ENCODE measurements at places on chromosomes 3 and 15. TPM values are rescaled to one million over a fixed set of nuclear protein-coding genes. Genes with fewer than 3 reads are reported as not detected.

AHSG gene
- total RNA-seq, result 0.27 TPM

LRRK1 gene
- 1.6 TPM for total RNA-seq

RARB gene
- total RNA-seq, result 26.3 TPM

CXCR6 gene
- total RNA-seq, result not detected

DNAH12 gene
- 1.1 TPM for total RNA-seq

RBMS3 gene
- total RNA-seq, result 3.8 TPM

GOLGA8T gene
- total RNA-seq, result not detected

SCAPER gene
- total RNA-seq, result 43.1 TPM

GXYLT2 gene
- 7.4 TPM for total RNA-seq

FBXO40 gene
- total RNA-seq, result not detected

RPSA gene
- 1,289 TPM for total RNA-seq

PDCD6IP gene
- total RNA-seq, result 133 TPM

JMJD7 gene
- 26.2 TPM for total RNA-seq

ZNF860 gene
- total RNA-seq, result 2.2 TPM
